Iris pigment epithelial cell (primary cell): ENCODE measurements at places on chromosomes 11 and 22.

- DNase-seq: no peak
These were observed 6.4 kb downstream of the MCAT start for GRCh38 chr22:43136801-43137200.

- peak; percentile 69 for DNase-seq
These were observed 12.1 kb downstream of the CPSF7 start for GRCh38 chr11:61417670-61418069.

GRCh38 chr22:38071421-38072321, 12.3 kb downstream of the SLC16A8 start:
- DNase-seq: no peak

DNA sequence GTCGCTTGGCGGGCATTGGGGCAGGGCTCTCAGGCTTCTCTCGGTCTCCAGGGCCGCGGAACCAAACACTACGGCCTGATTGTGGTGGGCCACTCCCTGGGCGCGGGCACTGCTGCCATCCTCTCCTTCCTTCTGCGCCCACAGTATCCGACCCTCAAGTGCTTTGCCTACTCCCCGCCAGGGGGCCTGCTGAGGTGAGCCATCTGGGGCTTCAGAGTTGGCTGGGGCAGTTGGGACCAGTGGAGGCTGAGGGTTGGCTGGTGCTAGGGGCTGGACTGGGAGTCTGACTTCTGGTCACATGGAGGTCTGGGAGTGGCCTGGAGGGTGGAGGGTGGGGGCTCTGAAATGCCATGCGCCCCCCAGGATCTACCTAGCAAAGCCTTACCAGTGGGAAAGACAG, 15.3 kb upstream of the MYRF start:
- no peak for DNase-seq

DNA sequence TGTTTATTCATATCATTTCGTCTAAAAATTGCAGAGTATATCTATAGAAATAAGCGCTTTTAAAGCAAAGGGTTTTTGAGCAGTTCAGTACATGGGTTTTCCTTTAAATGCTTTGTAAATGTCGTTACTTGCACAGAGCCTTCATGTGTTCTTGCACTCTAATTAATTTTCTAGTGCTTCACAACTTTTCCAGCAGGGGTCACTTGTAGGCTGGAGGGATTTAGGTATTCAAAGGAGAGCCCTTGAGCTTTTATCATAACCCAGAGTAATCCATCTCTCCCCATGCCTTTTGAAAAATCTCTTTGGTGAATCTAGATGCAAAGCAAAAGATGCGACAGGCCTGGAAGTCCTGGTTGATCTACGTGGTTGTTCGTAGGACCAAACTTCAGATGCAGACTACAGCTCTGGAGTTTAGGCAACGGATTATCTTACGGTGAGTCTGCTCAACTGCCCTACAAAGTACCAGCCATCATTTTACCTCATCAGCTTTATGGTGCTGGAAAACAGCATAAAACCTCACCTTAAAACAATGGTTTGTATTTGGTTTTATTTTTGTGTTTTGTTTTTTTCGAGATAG, 60.4 kb downstream of the SFI1 start:
- DNase-seq: peak; percentile 51

GRCh38 chr11:92342886-92343285, 118.3 kb downstream of the FAT3 start:
- DNase-seq: no peak

DNA sequence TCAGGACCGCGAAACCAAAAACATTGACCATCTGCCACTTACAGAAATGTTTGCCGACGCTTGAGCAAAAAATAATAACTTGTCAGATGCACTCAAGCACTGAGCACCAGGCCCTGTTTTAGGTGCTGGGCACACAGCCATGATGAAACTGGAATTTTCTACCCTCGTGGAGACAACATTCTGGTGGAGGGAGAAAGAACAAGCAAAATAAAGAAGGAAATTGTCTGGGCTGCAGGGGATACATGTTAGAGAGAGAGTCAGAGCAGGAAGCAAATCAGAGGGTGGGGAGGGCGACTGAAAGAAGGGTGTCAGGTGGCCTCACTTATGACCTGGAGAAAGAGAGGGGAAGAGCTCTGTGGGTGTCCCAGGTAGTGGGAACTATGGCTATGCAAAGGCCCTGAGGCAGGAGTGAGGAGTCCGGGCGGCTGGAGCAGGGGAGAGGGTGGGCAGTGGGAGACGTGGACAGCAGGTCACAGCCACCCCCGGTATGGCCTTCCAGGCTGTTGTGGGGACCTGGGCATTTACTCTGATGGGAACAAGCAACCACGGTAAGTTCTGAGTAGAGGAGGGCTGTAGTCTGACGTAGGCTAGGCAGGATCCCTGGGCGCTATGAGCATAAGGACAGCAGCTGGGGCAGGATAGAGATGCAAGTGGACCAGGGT, 78.8 kb downstream of the MYEOV start:
- no peak for DNase-seq

- no peak for DNase-seq
These were observed 34.4 kb downstream of the PPP2R1B start for GRCh38 chr11:111731821-111732220.

- no peak for DNase-seq
These were observed 32.9 kb downstream of the TST start for GRCh38 chr22:36986242-36986821.

DNA sequence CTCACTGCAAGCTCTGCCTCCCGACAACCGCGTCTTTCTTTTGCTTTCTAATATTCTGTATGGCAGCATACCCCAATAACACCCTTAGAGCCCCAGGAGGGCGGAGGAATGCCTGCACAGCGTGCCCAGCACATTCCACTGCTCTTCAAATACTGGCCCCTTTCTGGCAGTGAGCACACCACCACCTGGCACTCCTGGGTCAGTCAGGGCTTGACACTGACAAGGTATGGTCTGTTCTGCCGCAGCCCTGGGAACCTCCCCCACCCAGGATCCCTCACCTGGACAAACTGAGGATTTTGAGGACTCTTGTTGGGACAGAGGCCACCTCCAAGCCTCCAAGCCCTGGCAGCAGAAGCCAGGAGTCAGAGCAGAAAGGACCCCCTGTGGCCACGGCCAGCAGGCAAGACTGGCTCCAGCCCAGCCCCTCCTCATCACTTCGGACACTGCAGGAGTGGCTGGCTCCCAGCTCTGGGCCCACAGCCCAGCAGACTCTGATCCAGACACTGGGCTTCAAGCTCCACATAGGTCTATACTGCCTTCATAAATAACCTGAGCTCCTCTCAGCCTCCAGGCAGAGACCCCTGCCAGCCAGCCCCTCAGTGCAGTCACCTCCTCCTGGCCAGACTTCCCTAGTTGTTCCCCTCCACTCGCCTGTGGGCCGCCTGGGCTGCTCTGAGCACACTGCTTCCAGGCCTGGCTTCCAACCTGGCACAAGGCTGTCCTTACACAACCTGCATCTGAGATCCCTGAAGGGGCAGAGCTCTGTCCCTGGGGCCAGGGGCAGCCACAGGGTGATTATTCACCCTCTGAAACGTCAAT, 14.5 kb downstream of the CARS1 start:
- no peak for DNase-seq

DNA sequence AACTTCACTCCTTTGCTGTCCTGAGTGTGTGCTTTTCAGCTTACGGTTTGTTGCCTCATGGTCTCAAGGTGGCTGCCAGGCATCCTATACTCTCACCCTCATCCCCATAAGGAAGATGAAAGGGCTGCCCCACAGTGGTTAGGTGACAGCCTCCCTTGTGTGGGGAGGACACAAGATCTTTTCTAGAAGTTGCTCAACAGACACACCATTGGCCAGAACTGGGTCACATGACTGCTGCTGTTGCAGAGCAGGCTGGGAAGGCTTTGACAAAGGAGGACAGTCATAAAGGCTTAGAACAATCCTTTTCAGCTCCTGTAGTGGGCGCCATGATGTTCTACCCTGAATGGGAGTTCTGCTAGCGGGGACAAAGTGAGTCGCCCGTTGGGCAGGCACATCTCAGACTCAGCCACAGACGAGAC, 69.7 kb upstream of the RASD2 start:
- DNase-seq: peak; percentile 49

DNA sequence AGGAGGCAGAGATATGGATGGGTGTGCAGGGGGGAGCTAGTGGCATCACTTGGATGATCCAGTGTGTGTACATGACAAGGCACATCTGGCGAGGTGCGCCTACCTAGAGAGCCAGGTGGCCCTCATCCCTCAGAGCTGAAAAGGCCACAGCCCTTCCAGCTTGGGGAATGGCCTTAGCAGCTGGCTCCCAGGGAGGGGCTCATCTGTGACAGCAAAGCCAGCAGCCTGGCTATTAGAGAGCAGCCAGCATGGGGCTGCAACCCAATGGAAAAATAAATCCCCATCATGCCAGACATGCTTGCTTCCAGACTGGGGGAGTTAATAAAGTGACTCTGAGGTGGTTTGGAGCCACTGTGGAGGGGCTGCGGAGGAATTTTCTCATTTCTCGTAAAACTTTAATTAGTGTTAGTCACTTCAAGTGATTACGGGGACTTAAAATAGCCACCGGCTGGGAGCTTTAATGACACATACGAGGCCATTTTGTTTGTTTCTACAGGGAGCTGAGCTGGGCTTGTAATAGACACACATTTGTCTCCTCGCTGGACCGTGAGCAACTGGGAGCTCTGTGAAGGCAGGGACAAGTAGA, 111.2 kb upstream of the ALX4 start:
- no peak for DNase-seq

DNA sequence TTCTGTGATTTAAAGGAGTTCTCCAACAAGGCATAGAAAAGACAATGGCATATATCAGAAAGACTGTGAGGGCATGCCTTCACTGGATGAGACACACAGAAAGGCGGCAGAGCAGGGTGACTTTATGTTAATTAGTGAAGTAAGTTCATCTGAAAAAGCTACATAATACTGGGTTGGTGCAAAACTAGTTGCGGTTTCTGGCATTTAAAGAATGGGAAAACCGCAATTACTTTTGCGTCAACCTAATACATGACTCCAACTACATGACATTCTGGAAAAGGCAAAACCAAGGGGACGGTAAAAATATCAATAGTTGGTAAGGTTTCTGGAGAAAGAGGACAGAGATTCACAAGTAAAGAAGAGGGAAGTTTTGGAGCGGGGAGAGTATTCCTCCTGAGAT, 5.1 kb downstream of the RFPL1 start:
- DNase-seq: no peak

GRCh38 chr22:19122752-19123492, 710 bp upstream of the DGCR2 start:
- DNase-seq: peak; percentile 20

DNA sequence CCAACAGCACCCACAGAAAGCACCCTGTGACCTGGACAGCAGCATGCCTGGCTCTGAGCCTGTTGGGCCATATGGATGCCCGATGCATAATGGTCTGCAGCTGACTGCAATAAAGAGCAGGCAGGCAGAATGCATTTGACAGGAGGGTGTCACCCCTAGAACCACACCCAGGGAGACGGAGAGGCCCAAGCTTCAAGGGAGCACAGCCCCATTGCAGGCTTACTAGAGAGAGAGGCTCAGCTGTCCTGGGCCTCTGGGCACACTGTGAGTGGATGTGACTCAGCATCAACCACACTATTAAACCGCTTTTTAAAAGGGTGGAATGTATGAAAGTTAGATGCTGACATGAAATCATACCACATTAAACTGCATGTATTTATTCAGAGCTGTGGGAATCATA, 365.3 kb downstream of the CTTN start:
- no peak for DNase-seq

DNA sequence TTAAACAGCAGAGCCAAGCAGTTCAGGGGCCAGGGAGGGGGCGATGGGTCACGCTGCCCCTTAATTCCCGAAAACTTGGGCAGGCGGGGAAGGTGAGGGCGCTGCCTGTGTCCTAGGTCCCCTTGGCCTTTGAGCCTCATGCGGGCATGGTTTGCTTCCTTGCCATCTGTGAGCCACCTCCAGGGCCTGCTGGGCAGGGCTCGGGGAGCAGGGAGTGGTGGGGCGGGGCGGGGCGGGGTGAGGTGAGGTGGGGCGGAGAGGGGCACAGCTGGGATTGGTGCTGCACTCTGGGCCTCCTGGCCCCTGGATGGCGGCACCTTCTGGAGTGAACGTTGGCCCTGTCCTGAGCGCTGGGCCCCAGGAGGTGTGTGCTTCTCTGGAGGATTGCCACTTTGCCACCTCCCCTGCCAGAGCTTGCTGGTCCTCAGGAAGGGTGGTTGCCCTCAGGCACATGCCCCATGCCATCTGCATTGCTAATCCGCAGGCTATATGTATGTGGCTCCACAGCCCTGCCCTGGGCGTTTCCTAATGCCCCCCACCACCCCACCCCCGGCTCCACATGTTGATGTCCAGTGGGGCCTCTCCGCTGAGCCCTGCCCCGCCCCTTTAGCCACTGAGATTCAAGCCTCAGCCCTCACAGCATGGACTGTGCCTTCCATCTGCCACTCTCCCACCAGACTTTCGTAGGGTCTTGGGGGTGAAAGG, 352.5 kb downstream of the TBC1D22A start:
- no peak for DNase-seq

DNA sequence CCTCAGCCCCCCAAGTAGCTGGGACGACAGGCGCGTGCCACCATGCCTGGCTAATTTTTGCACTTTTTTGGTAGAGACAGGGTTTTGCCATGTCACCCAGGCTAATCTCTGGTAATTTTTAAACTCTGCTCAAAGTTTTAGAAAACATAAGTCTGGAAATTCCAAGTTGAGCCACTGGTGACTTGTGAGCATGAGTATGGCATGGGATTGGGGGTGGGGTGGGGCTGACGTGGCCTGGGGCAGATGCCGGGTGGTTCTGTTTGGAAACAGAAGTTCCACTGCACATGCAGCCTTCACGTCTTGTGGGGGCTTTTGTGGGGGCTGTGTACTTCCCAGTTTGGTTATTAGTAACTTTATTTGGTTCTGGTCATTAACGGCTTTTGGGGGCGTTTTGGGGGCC, 67.3 kb downstream of the PTPRJ start:
- DNase-seq: peak; percentile 64

- DNase-seq: no peak
These were observed 8.0 kb downstream of the PVALB start for GRCh38 chr22:36808721-36809344.

DNA sequence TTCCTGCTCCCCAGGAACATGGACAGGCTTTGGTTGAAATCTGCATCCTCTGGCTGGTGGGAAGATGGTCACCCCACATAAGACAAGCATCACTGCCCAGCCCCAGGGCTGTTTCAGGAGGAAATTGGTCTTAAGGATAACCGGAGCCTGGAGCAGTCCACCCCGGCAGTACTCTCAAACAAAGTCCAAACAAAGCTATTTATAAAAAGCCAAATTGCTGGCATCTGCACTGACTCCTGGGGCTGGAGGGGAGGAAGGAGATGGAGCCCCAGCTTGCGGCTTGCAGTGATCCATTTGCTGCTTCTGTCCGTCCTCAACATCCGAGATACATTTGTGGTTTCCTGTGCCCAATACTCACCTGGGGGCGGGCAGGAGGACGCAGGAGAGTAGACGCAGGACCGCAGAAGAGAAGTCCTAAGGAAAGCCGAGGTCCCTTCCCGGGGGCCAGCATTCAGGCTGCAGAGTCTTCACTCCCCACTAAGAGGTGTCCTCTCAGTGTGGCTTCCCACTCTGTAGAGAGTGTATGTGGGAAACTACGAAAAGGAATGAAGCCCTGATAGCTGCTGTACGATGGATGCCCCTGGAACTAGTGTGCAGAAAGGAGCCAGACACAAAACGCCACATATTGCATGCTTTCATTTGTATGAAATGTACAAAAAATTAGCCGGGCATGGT, 107.3 kb upstream of the FGF3 start:
- no peak for DNase-seq

GRCh38 chr11:115256397-115257197, 247.6 kb downstream of the CADM1 start:
- no peak for DNase-seq
